ENCODE measurements at places on chromosomes 7 and 10.

DNA sequence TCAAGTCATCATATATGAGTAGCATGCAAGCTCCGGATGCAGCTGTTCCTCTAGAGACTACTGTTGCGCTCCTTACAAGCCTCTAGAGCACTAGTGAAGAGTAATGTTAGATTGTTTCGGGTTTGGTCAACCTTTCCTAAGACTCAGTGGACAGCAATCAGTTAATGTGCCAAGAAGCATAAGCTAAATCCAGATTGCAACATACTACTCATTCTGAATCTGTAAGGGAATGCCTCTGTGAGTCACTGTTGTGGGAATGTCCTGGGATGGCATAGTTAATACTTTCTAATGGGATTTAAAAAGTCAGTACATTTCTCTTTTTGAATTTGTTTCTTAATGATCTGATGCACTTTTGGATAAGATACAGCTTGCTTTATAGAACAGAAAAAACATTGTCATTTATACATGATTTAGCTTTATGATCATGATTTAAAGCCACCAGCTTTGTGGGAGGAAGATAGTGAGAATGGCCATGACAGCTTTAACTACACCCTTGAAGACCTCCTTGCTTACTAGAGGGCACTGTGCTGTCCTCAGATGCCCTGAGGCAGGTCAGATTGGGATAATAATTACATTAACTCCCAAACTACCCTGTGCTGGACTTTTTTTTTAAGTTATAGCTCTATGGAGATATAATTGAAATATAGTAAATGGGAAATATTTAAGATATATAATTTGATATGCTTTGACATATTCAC lies 138.4 kb downstream of the SDK1 start:
- no peak for DNase-seq

GRCh38 chr7:128253701-128254100 lies 12.6 kb downstream of the LEP start:
- DNase-seq = no peak

- DNase-seq = no peak
Observed at GRCh38 chr7:75969704-75970498, 24.5 kb downstream of the TMEM120A start.

GRCh38 chr10:43573250-43574000 lies 991 bp downstream of the ZNF239 start:
- no peak for DNase-seq

- no peak for DNase-seq
Observed at GRCh38 chr10:77603534-77603927, 34.1 kb downstream of the KCNMA1 start.

DNA sequence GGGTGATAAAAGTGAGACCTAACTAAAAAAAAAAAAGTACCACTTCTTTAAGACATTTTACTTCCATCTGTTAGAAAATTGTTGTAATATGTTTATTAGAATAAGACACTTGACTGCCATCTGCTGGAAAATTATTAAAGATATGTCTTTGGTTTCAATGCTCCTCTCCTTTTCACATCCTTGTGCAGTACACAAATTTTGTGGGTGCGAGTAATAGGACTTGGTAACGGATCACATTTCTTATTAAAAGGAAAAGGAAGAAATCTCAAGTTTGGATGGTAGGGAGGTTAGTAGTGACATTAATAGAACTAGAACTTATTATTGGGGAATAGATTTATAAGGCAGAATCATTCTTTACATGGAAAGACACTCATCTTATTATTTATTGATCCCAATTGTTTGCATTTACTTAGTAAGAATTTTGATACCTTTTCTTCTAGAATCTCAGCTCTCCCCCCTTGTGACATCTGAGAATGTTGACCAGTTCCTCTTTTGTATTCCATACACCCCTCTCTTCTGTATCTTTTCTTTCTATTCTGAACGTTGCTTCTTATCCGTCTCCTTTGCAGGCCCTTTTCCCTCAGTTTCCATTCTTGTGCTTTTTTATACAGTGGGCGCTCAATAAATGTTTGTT lies 43.0 kb upstream of the RPA3 start:
- DNase-seq = no peak

- DNase-seq = no peak
Observed at GRCh38 chr7:106057962-106058927, 53.9 kb downstream of the SYPL1 start.

DNA sequence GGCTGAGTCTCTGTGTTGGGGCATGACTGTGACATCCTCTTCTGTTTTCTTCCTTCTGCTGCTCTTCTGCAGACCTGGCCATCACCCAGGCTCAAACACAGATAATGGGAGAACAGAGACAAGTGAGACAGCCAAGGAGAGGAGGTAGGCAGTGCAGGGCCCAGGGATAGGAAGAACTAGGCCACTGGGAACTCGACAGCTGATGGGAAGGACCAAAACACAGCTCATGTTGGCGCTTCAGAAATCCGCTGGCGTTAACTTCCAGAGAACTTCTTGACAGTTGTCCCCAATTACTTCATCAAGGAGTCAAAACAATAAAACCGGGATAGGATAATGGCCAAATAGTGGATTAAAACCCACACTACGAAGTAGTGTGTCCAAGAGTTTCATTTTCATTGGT lies 97.0 kb upstream of the PALS2 start:
- no peak for DNase-seq

GRCh38 chr7:127290801-127291361 lies 38.1 kb upstream of the GRM8 start:
- DNase-seq = no peak

- no peak for DNase-seq
Observed at GRCh38 chr7:117323851-117324711, 1.2 kb upstream of the WNT2 start.

DNA sequence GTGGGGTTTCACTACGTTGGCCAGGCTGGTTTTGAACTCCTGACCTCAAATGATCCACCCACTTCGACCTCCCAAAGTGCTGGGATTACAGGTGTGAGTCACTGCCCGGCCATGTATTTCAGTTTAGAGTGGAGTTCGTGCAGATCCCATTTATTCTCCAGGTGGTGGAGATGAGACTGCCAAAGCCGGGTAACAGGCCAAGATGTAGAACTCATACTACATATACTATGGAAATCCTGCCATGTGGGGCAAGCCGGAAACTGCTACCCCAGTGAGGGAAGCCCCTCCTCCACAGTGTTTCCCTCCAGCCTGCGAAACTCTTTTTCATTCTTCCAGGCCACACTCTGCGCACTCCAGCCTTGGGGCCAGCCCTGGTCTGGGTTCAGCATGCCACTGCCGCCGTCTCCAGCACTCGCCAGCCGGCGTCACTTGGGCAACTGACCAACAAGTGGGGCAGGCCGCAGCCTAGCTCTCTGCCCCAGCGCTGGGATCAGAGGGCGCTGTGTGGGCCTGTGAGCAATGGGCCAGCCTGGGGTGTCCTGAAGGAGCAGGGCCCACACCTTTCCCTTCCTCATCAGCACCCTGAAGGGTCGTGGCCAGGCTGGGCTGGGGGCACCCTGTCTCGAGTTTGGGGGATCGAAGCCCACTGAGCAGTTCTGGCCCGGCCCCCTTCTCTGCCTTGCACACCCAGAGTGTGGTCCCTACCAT lies 122.0 kb downstream of the TRRAP start:
- no peak for DNase-seq

- no peak for DNase-seq
Observed at GRCh38 chr7:79612022-79612421, 158.6 kb upstream of the MAGI2 start.

GRCh38 chr10:96470116-96470743 lies 43.5 kb downstream of the TLL2 start:
- DNase-seq = peak; percentile 5

- DNase-seq = no peak
Observed at GRCh38 chr7:140526214-140526613, 46.9 kb upstream of the MKRN1 start.

DNA sequence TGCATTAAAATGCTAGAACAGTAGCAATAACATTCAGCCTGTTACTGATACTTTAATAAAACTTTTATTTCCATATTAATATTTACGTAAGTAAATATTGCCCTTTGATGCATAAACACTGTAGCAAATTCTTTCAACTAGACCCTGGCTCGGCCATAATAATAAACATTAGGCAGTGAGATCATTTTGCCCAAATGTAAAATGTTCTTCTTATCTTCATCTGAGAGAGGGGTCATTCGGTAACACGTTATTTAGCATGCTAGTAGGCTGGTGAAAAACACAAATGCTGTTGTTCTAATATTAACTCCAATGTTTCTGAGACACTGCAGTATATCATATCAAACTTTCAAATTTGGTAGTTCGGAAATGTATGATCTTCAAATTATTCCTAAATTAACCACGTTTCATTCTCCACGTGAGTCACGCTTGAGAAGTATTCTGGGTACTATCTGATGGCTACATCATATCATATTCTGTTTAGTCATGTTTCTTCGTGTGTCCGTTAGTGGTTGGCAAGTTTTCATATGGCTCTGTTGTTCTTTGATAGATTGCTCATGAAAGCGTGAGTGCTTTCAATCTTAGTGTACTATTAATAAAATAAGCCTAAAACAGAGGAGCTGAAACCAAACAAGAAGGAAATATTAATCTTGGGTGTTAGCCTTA lies 145.8 kb downstream of the NSUN6 start:
- no peak for DNase-seq

DNA sequence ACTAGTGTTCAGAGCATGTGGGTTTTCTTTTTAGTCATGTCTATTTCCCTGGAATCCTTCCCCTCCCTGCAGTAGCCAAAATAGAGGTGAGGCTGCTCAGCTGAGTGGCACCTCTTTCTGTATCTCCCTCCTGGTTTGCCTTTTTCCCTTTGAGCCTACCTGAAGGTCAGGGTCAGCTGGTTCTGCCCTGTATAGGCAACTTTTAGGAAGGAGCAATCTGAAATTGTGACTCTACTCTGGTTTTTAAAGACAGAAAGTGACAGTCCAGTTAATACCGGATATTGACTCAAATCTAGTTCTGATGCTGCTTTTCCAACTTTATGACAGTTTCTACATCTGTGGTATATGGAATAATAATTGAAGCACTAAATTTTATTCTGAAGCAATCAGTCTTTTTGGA lies 26.0 kb downstream of the CCM2 start:
- DNase-seq = no peak

DNA sequence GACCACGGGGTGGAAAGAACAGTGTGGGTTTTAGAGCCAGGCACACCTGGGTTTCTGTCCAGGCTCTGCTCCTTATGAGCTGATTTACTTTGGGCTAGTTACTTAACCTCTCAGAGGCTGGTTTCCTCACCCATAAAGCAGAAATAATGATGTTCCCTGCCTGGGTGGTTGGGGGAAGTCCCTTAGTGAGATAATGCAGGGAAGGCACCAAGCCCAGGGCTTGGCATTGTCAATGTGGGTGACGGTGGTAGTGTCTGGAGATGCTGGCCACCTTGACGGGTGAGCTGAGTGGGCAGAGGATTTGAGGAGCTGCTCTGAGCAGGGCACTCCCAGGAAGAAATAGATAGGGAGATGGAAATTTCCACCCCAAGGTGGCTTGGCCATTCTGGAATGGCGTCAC lies 65.2 kb downstream of the SH2D4B start:
- no peak for DNase-seq

GRCh38 chr7:69681181-69681580 lies 82.9 kb downstream of the AUTS2 start:
- no peak for DNase-seq

DNA sequence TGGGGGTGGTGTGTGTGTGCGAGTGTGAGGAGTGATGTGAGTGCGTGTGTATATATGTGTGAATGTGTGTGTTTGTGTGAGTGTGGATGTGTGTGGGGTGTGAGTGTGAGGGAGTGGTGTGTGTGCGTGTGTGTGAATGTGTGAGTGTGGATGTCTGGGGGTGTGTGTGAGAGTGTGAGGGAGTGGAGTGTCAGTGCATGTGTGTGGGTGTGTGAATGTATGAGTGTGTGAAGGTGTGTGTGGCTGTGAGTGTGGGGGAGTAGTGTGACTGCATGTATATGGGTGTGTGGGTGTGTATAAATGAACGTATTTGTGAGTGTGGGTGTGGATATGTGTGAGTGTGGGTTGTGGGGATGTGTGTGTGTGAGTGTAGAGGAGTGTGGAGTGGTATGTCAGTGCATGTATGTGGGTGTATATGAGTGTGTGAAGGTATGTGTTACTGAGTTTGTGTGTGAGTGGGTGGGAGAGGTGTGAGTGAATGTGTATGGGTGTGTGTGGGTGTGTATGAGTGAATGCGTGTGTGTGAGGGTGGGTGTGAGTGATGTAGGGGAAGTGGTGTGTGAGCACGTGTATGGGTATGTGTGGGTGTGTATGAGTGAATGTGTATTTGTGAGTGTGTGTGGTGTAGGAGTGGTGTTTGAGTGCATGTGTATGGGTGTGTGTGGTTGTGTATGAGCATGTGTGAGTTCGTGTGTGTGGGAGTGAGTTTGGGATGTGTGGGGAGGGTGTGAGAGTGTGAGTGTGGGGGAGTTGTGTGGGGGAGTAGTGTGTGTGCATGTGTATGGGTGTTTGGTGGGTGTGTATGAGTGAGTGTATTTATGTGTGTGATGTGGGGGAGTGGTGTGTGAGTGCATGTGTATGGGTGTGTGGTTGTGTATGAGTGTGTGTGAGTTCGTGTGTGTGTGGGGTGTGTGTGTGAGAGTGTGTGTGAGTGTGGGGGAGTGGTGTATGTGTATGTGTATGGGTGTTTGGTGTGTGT lies 28.5 kb upstream of the NUB1 start:
- DNase-seq = no peak

GRCh38 chr10:1346201-1346600 lies 290.0 kb downstream of the WDR37 start:
- no peak for DNase-seq

DNA sequence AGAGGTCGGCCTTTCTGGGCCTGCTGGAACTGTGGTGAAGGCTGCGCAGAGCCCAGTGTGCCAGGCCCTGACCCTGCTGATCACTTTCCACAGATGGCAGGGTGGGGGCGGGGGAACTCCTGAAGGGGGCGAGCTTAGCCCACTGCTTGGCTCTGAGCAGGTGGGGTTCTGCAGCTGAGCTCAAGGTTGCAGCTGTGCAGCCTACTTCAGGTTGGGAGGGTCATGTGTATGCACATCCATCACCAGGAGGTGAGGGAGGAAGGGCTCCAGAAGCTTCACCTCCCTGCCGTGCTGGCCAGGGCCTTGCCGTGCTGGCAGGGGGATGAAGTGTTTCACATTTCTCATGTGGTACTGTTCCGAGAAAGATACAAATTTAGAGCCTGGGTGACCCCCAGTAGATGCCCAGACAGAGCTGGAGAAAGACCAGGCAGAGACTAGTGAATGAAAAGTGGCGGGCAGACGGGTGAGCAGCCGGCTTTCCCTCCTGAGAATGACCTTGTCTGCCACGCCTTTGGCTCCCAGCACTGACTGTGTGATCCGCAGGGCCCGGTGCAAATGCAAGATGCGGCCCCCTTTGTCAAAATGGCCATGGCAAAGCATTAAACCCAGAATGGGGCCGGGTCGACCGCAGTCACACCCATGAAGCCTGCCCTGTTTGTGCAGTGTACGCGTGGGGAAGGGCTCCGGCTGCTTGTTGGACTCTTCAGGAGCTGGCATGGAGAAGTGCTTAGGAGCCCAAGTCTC lies 25.2 kb downstream of the FAM241B start:
- DNase-seq = no peak

GRCh38 chr10:15293862-15294842 lies 76.9 kb downstream of the FAM171A1 start:
- DNase-seq = no peak

All from T-helper 2 cell treated with Interferon-gamma antibody and Interleukin-4, amounts not matched to agents 5 μg/mL and 100 μg/mL, for 36 hours (primary cell).